H1 (cell line): ENCODE measurements at places on chromosomes 3 and 15.

- no peak for DNase-seq
- H3K4me3 ChIP-seq: no peak overlapping the region
- H3K36me3 ChIP-seq: no peaks in the 10 kb centered on the region
- no peaks in the 10 kb centered on the region for H3K27me3 ChIP-seq
- H3K4me1 ChIP-seq: no peaks in the 10 kb centered on the region
- H3K27ac ChIP-seq: no peak overlapping the region
These were observed 96.7 kb upstream of the PPP2R3A start for GRCh38 chr3:135868801-135869200.

- DNase-seq: peak; percentile 34
- no peak overlapping the region for H3K4me3 ChIP-seq
- no peaks in the 10 kb centered on the region for H3K36me3 ChIP-seq
- H3K4me1 ChIP-seq: no peaks in the 10 kb centered on the region
- H3K27ac ChIP-seq: no peak overlapping the region
- no peaks in the 10 kb centered on the region; the same call in 1 of the 2 replicates for H3K27me3 ChIP-seq
These were observed 6.7 kb upstream of the LTF start for GRCh38 chr3:46471371-46471914.

GRCh38 chr3:16550676-16551341 lies 37.3 kb upstream of the RFTN1 start:
- peaks cover 3% of the 10 kb centered on the region for H3K4me1 ChIP-seq
- no peak overlapping the region for H3K4me3 ChIP-seq
- peaks cover 2% of the 10 kb centered on the region; the same call in 1 of the 2 replicates for H3K36me3 ChIP-seq

DNA sequence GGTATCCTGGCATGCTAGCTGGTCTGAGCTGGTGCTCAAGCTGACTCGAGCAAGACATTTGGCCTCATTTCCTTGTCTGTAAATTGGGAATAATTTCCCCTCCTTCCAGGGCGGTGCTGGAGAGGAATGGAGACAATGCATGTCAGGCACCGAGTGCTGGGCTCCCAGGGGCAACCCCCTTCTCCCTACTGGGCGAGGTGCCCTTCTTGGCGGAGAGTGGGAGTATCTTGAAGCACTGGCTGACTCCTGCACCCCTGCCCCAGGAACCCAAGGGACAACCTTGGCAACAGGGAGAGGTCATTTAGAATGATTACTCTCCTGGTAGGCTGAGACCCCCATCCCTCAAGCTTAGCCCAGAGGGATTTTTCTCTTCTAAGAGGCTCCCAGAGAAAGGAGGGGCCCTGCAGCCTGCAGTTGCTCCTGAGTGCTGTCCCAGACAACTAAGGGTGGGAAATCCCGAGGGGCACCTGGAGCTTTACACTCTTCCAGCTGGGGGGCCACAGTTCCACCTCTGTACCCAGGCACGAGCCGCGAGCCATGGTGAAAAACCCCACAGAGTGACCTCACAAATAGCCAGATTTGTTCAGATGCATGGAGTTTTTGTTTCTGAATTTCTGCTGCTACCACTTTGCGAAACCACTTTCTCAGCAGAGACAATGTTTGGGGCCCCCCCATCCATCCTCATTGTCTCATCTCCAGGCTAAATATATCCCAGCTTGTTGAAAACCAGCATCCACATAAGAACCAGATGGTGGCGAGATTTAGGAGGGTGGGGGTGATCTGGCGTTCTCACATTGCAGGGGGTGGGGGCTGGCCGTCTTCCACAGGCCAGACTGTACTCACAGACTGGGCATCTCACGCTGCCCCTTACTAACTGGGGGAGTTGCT lies 44.8 kb downstream of the ABTB1 start:
- no peak overlapping the region for H3K4me3 ChIP-seq
- H3K27ac ChIP-seq: no peak overlapping the region

DNA sequence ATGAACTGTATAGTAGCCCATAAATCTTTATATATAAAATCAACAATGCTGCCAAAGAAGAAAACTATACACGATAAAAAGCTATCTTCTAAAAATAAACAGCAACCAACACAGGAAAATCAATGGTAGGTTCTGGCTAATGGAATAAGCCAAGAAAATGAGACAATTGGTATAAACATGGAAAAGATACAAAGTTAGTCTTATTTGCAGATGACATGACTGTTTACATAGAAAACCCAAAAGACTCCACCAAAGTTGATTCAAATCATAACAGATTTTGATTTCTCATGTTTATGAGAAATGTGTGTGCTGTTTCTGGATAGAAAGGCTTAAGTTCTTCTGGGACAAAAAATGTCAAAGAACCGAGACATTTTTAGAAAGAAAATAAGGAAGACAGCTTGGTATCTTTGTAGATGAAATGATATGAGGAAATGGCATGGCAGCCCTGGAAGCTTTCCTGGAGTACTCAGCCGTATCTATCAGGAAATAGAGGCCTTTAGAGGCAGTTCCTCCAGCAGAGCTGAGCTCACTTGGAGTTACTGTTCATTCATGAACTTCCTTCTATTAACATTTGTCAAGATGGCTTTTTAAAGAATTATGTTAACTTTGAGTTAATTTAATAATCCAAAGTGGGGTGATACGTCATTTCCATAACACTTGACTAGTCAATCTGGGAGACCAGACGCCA lies 36.7 kb upstream of the VILL start:
- DNase-seq: no peak
- no peak overlapping the region for H3K4me3 ChIP-seq
- H3K27me3 ChIP-seq: no peaks in the 10 kb centered on the region
- H3K36me3 ChIP-seq: no peaks in the 10 kb centered on the region; the same call in 1 of the 2 replicates
- H3K4me1 ChIP-seq: peaks cover 3% of the 10 kb centered on the region
- H3K27ac ChIP-seq: no peak overlapping the region

DNA sequence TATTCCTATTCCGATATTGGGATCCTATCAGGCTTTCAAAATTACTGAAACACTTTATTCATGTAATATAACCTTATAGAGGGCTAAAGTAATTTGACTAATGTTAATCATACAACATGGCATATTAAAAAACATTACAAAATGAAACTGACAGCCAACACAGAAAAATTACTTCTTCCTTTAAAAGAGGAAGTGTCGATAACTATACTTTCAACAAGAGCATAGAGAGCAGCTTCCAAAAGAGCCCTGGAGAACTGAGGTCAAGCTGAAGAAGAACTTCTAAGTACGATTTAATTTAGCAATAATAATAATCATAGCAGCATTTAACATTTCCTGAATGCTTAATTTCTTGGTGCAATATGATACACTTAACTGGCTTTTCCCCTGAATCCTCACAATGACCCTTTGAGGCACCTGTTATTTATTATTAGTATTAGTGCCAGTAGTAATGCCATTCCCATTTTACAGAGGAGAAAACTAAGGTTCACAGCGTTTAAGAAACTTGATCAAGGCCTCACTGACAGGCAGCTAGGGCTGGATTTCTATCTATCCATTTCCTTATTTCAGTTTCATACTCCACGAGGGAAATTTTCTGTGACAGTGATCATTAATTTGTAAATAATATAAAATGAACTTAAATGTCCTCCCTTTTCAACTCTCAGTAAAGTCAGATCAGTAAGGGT lies 181.6 kb downstream of the CFAP20DC start:
- H3K27me3 ChIP-seq: no peaks in the 10 kb centered on the region
- H3K4me3 ChIP-seq: no peak overlapping the region
- DNase-seq: no peak
- H3K36me3 ChIP-seq: no peaks in the 10 kb centered on the region
- no peaks in the 10 kb centered on the region for H3K4me1 ChIP-seq
- H3K27ac ChIP-seq: no peak overlapping the region

DNA sequence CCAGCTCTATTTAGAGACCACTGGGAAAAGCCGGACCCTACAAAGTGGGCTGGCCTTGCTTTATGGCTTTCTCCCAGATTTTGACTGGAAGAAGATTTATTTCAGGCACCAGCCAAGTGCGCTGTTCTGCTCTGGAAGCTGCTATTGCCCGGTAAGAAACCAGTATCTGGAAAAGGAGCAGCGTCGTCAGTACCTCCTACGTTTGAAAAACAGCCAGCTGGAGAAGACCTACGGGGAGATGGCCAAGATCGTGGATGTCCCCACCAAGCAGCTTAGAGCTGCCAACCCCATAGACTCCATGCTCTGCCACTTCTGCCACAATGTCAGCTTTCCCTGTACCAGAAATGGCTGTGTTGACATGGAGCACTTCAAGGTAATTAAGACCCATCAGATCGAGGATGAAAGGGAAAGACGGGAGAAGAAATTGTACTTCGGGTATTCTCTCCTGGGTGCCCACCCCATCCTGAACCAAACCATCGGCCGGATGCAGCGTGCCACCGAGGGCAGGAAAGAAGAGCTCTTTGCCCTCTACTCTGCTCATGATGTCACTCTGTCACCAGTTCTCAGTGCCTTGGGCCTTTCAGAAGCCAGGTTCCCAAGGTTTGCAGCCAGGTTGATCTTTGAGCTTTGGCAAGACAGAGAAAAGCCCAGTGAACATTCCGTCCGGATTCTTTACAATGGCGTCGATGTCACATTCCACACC lies 60.9 kb downstream of the PXYLP1 start:
- no peaks in the 10 kb centered on the region for H3K27me3 ChIP-seq

DNA sequence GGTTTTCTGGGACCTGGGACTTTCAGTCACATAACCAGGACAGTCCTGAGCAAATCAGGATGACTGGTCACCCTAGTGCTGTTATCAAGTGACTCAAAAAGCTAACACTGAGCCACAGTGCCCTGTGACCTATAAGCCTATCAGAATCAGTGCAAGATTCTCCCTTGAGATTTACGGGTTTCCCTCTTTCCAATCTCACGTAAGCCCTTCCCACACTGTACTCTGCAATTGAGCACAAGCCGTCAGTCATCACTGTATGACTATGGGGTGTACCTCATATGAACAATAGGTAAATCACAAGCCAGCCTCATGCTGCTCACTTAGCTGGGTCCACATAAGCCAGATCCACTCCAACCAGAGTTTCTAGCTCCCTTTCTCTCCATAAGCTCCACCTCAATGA lies 21.0 kb upstream of the CLDN18 start:
- H3K36me3 ChIP-seq: no peaks in the 10 kb centered on the region
- no peak overlapping the region for H3K4me3 ChIP-seq
- no peak overlapping the region for H3K27ac ChIP-seq
- no peaks in the 10 kb centered on the region for H3K4me1 ChIP-seq

DNA sequence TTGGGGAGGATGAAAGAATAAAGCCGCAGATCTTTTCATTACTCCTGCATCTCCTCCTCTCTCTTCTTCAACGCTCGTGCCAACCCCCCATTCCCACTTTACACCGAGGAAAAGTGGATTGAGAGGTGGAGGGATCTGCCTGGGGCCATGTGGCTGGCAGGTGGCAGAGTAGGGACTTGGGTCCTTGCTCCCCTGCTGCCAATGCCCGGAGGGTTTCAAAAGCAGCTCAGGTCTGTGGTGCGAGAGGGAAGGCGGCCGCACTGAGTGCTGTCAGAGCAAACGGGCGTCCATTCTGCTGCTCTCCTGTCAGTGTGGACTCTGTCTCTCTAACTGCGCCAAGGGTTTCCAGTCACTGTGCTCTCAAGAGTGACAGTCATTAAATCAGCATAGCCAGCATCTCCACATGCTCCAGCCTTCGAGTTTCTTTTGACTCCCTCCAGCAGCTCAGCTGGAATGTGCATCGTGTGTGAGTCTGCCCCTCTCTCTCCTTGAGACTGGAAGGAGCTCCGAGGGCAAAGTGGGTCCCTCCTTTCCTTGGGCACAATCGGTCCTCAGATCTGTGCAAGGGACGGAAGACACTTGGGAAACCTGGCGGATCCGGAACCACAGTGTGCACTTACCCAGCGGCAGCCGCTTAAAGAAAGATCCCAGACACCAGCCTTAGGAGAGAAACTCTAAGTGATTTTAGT lies 68.6 kb downstream of the VGLL4 start:
- H3K27me3 ChIP-seq: no peaks in the 10 kb centered on the region
- no peak for DNase-seq
- H3K27ac ChIP-seq: no peak overlapping the region
- no peak overlapping the region for H3K4me3 ChIP-seq
- H3K4me1 ChIP-seq: no peaks in the 10 kb centered on the region

DNA sequence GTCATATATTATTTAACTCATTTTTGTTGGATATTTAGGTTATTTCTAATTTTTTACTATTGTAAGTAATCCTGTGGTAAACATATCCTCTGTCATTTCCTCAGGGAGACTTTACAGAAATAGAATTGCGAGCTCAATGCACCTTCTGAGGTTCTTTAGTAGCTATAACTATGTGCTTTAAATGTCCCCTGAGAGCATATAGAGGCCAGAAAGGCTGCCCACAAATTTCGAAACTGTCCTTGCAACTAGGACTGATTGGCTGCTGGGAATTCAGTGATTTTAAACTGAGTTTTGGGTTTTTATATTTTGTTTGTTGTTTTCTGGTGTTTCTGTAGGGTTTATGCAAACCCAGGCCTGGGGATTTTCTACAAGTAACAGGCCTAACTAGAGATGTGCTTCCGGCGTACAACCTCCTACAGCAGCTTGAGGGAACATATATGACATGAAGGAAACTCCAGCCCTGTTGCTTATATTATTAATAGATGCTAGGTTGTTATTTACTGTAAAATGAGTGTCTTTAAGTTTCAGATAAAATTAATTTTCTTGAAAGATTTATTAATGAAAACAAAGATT lies 29.1 kb upstream of the P4HTM start:
- peaks cover 16% of the 10 kb centered on the region for H3K36me3 ChIP-seq
- DNase-seq: no peak
- no peak overlapping the region for H3K4me3 ChIP-seq
- H3K27ac ChIP-seq: no peak overlapping the region

DNA sequence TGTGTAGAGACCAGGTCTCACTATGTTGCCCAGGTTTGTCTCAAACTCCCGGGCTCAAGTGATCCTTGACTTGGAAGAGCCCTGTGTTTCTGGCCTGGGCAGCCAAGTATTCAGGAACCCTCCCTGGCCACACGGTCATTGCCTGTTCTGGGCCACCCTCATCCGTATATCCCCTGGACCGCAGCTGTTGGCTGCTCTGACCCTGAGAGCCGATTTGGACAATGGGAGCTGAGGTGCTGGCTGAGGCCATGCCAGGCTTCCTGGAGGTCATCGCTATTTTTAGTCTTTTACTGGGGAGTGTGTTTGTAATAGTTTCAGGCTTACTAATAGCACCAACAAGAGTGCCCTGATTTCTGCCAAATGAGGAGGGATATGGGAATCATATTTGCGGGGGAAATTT lies 60.7 kb downstream of the ADAMTS7 start:
- no peaks in the 10 kb centered on the region for H3K36me3 ChIP-seq
- no peaks in the 10 kb centered on the region for H3K27me3 ChIP-seq
- no peaks in the 10 kb centered on the region for H3K4me1 ChIP-seq
- H3K27ac ChIP-seq: no peak overlapping the region
- DNase-seq: no peak
- H3K4me3 ChIP-seq: no peak overlapping the region

- no peak for DNase-seq
- no peak overlapping the region for H3K4me3 ChIP-seq
- H3K27me3 ChIP-seq: no peaks in the 10 kb centered on the region
- no peaks in the 10 kb centered on the region for H3K36me3 ChIP-seq
- 0 out of 2 replicates have a peak, but pooled peaks cover 2% of the 10 kb centered on the region for H3K4me1 ChIP-seq
These were observed 20.6 kb downstream of the SLC6A11 start for GRCh38 chr3:10836676-10837075.

DNA sequence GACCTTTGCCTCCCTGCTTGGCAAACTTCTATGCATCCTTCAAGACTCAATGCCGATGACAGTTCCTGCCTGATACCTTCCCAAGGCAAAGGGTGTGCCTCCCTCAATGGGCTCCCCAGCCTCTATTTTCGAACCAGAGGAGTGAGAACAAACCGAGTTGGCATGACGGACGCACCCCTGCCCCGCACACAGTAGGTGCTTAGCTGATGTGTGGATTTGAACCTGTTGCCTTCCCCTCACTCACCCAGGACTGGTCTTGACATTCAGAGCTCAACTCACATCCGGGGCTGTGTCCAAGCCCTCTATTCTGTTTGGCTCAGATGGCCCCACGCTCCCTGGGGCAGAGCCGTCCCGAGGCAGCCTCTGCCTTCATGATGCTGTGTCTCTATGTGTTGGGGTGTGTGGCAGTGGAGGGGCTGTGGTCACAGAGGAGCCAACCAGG lies 52.2 kb upstream of the SLC6A11 start:
- H3K27me3 ChIP-seq: no peaks in the 10 kb centered on the region; the same call in 1 of the 2 replicates
- H3K36me3 ChIP-seq: no peaks in the 10 kb centered on the region
- H3K27ac ChIP-seq: no peak overlapping the region
- DNase-seq: no peak
- no peak overlapping the region for H3K4me3 ChIP-seq
